CD4-positive, alpha-beta T cell treated with Interleukin-17A for 4 hours (primary cell): ENCODE measurements at places on chromosomes 6 and 20.

DNA sequence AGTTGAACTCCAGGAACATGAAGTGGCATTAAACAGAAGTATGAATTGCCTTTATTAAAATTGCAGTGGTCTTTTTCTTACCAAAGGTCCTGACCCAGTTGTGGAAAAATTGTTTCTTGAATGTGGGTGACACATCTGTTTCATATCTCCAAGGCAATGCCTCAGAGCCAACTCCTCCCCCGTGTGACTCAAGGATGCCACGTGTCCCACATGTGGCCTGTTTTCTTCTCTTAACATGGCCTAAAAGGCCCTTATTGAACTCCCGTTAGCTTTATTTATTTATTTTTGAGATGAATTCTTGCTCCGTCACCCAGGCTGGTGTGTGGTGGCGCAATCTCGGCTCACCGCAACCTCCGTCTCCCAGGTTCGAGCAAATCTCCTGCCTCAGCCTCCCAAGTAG lies 128.4 kb upstream of the ESR1 start:
- DNase-seq, result no peak

DNA sequence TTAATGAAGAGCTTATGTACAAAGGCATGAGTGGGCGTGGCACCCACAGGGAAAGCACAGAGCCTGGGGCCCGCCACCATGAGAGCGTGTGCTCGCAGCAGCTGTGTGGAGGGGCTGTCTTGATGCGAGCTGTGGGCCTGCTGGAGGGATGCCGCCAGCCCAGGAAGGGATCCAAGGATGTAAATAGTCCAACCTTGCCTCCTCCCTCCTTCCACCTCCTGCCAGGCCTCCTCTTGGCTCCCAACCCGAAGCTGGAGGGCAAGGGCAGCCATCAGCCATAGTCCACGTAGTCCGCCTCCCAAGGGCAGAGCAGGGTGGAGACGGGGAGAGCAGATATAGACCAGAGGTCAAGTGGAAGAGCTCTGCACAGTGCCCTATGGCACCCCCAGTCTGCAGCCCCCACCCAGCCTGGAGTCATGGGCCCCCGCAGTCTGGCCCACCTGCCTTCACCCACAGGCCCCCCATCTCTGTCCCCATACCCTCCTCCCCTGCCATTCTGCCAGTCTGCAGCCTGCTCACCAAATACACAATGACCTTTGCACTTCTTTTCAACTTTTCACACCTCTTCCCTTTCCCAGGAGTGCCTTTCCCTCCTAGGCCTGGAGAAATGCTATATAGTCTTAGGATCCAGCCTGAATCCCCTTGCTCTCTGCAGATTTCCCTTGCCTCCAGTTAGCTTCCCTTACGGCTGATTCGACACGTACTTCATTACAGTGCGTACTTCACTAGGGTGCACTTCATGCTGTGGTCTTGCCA lies 77.1 kb downstream of the SHLD1 start:
- DNase-seq, result no peak

GRCh38 chr20:1674990-1675780 lies 17.6 kb upstream of the SIRPG start:
- DNase-seq, result peak; percentile 53

- DNase-seq, result no peak
These were observed 313.2 kb upstream of the JARID2 start for GRCh38 chr6:14932485-14933182.

GRCh38 chr6:56231827-56232226 lies 15.6 kb downstream of the COL21A1 start:
- no peak for DNase-seq

DNA sequence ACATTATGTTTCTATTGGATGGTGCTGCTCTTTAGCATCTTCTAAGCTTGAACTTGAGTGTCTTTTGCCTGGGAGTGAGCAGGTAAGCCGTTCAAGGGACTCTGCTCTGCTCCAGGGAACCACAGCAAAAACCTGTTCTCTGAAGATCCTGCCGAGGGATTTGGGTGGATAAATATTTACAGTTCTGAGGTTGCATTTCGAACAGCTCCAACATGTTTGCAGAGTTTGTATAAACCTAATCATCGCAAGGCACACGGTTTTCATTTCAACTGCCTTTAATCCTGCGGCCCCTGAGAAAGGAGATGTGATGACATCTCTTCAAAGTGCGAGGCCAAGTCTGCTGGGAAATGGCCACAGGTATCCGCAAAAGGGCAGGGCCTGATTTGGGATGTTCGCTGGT lies 293.4 kb downstream of the TFAP2C start:
- DNase-seq, result no peak

DNA sequence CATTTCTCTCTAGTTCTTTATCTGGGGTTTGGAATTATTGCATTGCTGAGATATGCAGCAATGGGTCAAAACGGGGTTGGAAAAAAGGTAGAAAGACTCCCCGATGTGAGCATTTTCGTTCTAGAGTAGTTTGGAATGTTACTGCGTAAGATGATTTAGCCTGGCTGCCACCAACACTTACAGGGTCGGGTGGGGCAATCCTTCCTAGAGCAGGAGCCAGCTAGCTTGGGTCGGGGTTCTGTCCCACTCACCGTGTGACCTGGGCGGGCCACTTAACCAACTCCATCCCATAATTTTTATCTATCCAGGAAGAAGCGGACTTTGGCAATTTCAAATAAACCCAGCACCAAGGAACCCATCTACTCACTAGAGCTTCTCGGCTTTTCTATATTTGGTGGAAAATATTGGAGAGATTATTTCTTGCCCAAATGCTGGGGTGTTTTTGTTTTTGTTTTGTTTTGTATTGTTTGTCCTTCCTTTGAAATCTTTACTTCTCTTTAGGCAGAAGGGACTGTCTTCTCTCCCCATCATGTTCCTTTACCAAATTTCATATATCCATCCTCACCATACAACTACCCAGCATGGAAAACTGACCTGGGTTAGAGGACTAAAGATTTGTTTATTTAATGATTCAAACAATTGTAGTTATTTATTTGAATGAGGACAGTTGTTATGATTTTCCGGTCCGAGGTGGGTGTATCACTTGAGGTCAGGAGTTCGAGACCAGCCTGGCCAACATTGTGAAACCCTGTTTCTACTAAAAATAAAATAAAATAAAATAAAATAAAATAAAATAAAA lies 72.4 kb downstream of the GPX5 start:
- no peak for DNase-seq

GRCh38 chr6:11431455-11431937 lies 106.1 kb upstream of the TMEM170B start:
- no peak for DNase-seq

DNA sequence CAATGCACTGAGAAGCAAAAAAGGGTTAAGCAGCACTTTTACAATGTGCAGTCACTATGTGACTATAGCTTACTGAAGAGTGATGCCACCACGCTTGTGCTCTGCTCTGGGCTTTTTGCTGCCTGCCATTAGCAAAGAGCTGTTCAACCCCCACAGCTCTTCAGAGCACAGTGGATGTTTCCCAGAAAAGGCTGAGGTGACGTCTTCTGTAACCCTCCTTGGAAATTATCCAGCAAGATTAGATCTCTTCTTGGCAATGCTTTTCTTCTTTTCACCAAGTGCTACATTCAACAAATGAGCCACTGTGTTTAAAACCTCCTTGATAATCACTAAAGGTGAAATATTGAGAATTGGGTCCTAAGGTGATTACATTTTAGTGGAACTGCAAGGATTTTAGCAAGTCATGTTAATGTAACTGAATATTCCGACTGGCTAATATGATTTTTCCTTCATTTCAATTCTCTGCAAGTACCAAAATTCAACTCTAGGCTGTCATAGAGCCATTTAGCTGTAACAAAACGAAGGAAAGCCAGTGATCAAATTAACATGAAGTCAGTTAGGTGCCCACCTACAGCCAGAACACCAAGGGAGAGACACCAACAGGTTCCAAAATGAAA lies 34.9 kb downstream of the ELOVL5 start:
- DNase-seq, result no peak

DNA sequence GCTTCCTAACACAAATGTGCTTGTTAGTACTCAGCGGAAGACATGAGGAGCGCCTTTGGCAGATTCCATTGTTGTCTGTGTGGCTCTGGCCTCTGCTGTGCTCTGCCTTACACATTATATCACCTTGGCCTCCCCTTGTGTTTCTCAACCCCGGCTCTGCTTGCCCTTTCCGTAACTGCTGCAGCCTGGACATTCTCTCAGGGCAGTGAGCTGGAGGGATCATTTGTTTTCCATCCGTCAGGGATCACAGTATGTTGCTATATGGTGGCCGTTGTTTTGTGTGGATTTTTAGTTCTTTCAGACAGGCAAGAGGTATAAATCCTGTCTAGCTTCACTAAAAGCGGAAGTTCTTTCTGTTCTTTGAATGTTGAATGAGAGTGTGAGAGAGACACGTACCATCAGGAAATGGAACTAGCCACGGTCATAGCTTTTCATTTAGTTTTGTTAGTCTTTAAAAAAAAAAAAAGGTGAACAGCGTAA lies 175.1 kb downstream of the JARID2 start:
- DNase-seq, result no peak

- DNase-seq, result no peak
These were observed 60.8 kb upstream of the HBS1L start for GRCh38 chr6:135115411-135115810.

- no peak for DNase-seq
These were observed 68.2 kb downstream of the C6orf52 start for GRCh38 chr6:10626154-10626741.

DNA sequence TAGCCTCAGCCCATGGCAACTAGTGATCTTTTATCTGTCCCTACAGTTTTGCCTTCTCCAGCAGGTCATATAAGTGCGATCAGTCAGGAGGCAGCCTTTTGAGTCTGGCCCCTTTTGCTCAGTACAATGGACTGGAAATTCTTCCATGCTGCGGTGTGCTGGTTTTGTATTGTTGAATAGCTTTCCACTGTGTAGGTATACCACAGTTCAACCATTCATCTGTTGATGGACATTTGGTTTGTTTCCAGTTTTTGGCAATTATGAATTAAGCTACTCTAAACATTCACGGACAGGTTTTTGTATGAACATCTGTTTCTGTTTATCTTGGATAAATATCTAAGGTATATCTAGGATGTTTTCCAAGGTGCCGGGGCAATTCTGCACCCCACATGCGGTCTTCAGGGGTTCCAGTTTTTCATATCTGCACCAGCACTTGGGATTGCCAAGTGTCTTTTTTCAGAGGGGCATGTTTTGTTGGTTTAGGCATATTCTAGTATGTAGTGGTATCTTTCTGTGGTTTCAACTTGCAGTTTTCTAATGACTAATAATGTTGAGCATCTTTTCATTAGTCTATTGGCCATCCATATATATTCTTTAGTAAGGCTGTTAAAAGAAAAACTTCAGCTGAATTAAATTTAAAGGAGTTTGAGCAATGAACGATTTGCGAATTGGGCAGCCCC lies 141.0 kb downstream of the TFAP2C start:
- DNase-seq, result no peak

DNA sequence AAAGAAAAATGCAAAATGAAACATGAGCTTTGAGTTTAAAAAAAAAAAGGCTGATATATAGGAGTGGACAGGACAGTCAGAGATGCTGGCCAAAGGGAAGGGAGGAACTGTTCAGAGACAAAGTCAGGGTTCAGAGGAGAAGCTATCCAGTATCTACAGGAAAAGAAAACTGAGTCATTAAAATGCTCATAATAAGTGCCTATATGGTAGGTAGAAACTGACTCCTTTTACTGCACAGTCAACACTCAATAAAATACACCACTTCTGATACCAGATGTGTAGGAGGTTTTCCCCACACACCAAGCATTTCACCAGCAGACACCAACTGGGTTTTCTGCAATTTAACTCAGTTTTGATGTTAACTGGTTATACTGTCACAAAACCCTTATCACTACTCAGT lies 32.9 kb downstream of the FRK start:
- DNase-seq, result no peak

DNA sequence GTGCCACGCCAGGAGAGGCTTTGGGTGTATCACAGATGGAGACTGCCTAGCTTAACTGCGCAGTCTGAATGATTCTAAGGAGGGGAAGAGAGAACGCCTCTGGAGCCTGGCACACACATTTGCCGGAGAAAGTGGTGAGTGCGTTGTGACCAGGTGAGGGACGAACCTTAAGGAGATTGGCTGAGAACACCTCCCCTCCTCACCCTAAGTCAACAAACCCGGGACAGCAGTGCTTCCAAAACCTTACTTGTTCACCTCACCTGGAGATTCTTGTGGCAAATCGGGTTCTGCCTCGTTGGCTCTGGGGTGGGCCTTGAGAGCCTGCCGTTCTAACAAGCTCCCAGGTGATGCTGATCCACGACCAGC lies 9.4 kb downstream of the SYNJ2 start:
- DNase-seq, result no peak

DNA sequence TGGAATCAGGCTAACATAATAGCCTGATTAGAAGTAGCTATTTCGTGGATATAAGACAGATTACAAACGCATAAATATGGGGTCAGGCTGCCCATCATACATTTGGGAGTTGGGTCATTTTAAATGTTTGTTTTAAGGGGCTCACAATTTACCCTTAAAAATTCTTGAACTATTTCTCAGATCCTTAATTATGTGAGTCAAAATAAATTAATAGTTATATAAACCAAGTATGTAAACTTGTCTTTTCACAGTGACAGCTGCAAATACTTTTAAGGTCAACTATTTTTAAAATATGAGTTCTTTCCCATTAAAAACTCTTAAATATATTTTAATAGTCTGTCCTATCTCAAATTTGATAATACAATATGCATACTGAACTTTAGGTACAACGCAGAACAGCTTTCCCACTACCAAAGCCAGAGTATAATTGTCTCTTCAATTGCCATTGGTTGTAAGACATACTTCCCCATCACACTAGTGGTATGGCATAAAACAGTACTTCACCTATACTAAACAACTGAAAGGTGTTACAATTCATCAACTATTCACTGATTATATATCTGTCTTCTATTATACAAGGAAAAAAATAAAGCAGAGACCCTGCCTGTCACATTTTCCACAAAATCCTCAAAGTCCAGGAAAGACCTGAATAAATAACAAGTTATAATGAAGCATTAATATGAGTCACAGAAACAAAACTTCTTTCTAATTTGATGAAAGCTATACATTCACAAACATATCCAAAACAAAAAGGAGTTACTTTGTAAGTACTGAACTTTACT lies 80.8 kb upstream of the COL21A1 start:
- no peak for DNase-seq

DNA sequence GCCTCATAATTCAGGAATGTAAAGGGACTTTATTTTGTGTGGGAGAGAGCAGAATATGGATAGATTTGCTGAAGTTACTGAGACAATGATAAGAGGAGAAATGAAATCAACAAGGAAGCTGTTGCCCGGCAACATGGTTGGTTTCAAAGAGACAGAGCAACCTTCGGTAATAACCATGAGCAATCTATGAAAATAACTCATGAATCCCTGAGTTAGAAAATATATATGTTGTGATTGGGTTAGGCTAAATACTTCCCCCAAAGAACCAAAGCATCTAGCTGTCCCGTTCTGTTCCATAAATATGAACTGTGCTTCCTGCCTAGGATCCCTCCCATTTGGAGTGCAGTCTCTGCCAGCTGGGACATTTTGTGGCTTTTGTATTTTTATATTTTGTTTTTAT lies 23.1 kb downstream of the SERPINB1 start:
- DNase-seq, result no peak

- DNase-seq, result no peak
These were observed 13.2 kb downstream of the SLCO4A1 start for GRCh38 chr20:62655282-62656196.
